NCI-H748 treated with DMSO at 0.1 percent for 48 hours (cell line): ENCODE measurements at places on chromosomes 2 and 18.
A peak's percentile ranks its signal among the peaks of the same experiment; 100 is the strongest.

DNA sequence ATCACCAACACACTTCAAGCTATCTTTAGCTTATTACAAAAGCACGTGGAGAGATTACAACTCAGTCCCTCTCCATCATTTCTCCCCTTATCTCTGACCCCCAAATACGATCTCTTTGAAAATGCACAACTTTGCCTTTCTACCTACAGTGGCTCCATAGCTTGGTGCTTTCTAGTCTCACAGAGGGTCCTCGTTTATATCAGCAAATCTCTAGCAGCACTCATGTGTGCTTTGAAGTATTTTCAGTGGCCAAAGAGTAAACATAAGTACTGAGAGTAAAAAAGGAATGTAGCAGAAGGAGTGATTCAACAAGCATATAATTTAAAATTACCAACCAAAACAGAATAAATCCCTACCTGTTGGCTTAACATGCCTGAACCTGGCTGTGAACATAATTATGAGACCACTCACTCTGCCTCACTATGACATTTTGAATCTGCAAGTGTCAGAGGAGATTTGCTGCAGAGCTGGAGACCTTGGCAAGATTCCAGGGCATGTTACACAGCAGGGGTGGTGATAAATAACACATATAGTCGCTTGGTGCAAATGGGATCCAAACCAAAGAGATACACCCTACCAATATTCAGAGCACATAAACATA is 54.6 kb downstream of the LAMA3 start:
- peak; percentile 39 for DNase-seq

DNA sequence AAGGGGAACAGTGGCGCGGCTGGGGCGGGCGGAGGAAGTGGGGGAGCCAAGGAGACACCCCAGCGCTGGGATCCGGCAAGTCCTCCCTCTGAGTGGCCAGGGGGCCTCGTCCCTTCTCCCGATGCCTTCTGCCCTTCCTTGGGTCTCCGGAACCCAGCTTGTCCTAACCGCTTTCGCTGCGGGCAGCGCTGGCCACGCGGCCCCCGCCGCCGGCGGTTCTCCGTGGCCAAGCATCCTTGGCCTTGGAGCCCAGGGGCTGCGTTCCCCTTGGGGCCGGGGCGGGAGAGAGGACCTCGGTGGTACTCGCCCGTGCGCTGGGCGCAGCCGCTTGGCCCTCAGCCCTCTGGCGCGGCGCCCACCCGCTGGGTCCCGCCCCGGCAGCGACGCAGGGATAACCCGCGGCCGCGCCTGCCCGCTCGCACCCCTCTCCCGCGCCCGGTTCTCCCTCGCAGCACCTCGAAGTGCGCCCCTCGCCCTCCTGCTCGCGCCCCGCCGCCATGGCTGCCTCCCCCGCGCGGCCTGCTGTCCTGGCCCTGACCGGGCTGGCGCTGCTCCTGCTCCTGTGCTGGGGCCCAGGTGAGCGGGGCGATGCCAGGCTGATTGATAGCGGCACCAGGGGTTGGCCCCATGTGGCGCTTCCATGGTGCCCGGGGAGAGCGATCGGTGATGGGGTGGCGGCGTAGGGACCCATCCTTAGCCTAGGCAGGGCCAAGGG is 128.7 kb downstream of the UXS1 start:
- no peak for DNase-seq

GRCh38 chr2:227872676-227873075 is 1.2 kb downstream of the DAW1 start:
- DNase-seq = no peak

DNA sequence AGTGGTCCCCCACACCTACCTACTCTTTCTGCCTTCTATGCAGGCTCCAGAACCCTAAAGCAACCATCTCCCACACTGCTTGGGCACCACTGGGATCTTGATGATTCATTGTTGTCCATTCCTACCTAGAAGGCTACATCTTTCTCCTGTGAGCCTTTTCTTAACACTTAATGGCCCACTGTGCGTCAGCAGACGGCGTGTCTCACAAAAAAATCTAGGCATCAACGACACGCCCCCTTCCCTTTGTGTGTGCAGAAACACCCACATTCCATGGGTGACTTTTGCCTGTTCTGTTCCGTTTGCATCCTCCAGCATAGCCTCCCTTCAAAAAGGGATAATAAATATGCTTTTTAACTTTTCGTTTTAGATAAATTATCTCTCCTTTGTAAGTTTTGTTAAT is 99.7 kb upstream of the CYRIA start:
- no peak for DNase-seq

DNA sequence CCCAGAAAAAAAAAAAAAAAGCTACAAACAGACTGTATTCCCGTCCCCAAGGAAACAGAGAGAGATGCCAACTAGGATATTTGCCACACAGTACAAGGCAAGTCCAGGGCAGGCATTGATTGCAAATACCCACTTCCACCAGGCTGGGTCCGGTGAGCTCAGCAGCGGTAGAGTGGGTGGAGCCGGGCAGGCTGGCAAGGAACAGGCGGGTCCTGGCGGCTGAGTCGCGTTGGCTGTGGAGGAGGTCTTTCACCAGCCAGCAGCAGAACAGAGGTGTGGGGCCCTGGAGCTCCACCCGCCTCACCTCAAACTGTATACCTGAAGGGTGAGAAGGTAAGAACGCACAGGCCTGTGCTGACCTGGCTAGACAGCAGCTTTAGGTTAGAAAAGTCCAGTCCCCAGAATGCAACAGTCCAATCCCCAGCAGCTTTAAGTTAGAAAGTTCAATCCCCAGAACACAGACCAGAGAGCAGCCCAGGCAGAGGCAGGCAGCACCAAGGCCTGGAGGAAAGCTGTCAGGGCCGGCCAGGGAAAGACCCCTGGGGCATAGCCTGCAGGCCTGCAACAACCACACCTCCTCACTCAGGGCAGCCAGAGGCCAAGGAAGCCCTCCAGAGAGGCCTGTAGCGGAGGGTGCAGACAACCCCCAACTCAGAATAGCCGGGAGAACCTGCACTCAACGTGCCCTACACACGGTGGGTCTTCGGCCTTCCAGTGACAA is 21.9 kb upstream of the MTERF4 start:
- DNase-seq = no peak

- no peak for DNase-seq
Observed at GRCh38 chr18:2201036-2201600, 370.2 kb downstream of the METTL4 start.

- no peak for DNase-seq
Observed at GRCh38 chr2:134683561-134684112, 35.2 kb downstream of the TMEM163 start.

- DNase-seq = no peak
Observed at GRCh38 chr2:204693262-204693661, 148.0 kb downstream of the PARD3B start.

- no peak for DNase-seq
Observed at GRCh38 chr2:235870515-235870914, 297.7 kb downstream of the GBX2 start.
